AG09309 (cell line): ENCODE measurements at places on chromosomes 5 and 9.

DNA sequence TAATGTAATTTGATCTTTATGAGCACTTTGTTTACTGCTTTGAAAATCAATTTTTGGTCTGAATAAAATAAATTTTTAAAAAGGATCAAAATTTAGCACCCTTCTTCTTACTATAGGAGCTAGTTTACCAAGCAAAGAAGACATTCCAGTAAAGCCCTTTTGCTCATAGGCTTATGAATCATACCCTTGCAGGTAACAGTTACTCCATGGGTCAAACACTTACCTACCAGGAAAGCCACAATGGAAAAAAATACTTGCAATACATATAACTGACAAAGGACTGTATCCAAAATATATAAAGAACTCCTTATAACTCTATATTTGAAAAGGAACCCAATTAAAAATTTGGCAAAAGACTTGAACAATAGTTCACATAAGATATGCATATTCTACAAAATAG is 66.6 kb downstream of the SHOC1 start:
- no peak for DNase-seq

DNA sequence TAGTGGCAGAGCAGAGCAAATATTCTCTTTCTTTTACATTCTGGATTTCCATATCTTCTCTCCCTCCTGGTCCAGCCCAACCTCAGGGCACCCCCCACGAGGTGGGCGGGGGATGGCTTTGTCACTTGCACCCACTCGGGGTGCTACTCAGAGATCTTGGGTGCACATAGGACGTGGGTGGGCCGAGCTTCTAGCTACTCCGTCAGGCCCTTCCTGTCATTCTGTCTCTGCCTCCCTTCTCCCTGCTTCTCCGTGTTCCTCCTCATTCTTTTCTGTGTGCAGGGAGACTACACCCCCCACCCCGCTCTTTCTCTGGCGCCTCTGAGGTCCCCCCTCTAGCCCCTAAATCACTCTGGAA is 19.5 kb downstream of the PCDHGC5 start:
- DNase-seq, result no peak

GRCh38 chr5:173916233-173916632 is 28.1 kb downstream of the CPEB4 start:
- no peak for DNase-seq

- DNase-seq, result no peak
Observed at GRCh38 chr5:42001673-42002072, 76.6 kb downstream of the FBXO4 start.

- DNase-seq, result no peak
Observed at GRCh38 chr9:6955251-6955921, 197.6 kb downstream of the KDM4C start.

DNA sequence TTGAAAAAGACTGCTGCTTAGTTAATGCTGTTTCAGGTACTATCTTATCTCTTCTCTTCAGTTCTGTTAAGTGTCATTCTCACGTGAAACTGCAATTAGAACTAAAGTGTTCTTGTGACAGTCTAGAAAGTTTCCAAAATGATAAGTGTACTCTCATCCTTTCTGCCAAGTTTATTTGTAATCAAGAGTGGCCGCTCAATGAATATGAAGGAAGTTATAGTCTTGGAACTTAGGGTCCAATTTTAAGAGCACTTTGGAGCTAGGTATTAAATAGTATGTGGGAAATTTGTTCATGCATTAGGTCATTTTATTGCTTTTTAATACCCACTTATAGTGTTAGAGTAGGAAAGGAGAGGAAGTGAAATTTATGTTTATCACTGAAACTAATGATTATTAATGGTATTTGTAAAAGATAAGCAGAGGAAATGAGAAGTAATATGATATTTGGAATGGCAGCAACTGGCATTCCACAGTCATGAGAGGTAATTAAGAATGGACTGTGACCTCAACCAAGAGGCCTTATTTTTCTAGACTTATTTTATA is 20.4 kb downstream of the XRCC4 start:
- DNase-seq, result no peak

- DNase-seq, result no peak
Observed at GRCh38 chr9:109499631-109500410, 1.7 kb upstream of the PTPN3 start.

- no peak for DNase-seq
Observed at GRCh38 chr5:168177831-168178450, 113.5 kb upstream of the WWC1 start.

DNA sequence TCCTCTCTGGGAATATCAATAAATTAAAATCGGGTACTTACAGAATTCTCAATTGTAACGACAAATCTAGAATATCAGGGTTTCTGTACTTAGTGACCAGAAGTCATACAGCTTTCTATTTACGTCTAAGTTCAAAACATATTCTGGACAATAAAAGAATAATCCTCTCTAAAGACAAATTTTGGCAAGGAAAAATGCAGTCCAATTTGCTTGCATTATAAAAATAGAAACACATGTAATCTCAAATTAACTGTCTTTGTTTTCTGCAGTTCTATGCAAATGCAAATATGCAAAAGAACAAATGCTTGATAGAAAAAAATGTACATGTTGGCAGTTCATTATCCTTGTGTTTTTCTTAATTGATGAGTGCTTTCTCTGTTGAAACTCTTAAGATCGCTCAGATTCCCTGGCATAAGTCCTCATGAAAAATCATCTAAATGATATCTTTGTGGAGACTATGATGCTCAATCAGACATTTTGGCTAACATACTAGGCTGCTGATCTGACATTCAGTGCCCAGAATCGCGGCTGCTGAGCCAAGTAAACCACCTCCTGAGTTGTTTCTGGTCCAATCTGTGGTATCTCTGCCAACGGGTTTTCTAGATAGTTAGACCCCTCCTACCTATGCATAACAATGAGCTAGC is 990.1 kb upstream of the C9orf72 start:
- no peak for DNase-seq

GRCh38 chr5:136166909-136167308 is 26.1 kb downstream of the SMIM32 start:
- no peak for DNase-seq

DNA sequence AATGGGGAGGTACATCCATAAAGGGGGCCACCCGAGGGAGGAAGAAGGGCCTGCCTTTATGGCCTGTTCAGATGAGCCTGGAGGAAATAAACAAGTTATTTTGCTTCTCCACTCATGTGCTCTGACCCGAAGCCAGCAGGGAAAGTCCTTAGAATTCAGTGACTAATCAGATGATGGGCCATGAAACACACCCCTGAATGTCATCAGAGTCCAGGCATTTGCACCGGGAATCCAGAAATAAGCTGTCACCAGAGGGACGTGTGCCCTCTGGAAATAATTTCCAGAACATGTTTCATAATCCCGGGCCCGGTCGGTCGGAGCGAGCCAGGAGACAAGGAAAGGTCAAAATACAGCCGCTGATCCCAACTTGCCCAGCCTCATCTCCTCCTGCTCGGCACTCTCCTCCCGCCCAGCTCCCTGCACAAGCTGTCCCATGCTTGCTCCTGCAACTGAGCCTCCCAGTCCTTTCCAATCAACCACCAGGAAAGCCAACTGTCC is 73.6 kb upstream of the ZNF622 start:
- peak; percentile 63 for DNase-seq

DNA sequence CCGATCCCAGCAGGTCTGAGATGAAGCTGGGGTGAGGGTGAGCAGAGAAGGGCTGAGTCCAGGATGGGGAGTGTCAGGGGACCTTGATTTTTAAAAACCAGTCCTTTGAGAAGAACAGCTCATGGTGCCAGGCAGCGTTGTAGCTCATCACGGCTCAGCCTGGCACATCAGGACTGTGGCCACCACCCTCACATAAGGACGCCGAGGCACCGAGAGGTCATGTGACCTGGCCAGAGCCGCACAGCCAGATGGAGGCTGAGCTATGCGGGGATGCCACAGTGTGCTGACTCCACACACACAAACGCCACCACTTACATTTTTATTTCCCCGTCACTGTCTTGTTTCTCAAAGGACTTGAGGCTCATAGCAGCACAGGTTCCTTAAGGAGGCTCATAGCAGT is 32.9 kb upstream of the CEP72 start:
- no peak for DNase-seq

- DNase-seq, result no peak
Observed at GRCh38 chr5:12652201-12652600, 748.0 kb upstream of the CTNND2 start.

GRCh38 chr9:27204578-27204977 is 92.4 kb downstream of the EQTN start:
- no peak for DNase-seq

DNA sequence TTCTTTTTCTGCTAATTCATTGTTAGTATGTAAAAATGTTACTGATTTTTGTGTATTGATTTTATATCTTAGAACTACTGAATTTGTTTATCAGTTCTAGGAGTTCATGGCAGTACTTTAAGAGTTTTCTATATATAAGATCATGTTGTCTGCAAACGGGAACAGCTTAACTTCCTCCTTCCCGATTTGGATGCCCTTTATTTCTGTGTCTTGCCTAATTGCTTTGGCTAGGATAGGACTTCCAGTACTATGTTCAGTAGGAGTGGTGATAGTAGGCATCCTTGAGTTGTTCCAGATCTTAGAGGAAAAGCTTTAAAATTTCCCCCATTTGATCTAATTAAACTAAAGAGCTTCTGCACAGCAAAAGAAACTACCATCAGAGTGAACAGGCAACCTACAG is 20.1 kb downstream of the RCL1 start:
- no peak for DNase-seq
